Activated CD4-positive, CD25-positive, alpha-beta regulatory T cell (primary cell): ENCODE measurements at places on chromosomes 13 and 19.
A peak's percentile ranks its signal among the peaks of the same experiment; 100 is the strongest.

DNA sequence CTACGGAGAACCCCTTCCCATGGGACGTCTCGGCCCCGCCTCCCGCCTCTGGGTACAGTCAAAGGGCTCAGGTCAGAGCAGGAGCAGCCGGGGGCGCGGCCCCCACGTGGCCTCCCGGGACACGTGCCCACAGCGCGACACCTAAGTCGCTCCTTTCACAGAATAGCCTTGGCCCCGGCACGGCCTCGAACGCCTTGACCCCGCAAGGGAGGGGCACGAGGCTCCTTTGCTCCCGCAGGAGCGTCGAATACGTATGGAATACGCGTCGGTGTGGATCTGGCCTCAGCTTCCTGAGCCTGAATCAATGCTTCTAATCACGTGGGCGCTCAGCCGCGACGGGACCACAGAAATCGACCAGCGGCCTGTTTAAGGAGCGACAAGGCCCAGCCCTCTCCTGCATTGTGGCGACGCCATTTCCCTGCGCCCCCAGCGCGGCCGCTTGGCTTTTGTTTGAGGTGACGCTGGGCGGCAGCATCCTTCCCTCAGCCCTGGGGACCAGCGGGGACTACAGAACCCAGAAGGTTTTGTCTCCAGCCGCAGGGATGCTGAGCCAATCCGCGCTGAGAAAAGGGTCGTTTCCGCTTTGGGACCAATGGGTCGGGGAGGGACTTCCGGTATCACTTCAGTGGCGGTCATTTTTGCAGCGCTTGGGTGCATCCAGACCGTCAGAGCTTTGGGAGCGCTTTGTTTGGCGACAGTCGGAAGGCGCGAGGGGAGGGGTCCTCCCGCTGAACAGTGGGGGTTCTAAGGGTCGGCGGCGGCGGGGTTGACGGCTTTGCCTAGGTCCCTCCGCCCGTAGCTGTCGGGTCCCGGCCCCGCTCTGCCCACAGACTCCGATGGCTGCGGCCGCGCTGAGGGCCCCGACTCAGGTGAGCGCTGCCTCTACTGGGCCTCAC lies at the start of gene ZIK1:
Gene ZIK1 (plus strand): TSS at position 625 of the 896 bp plus-strand sequence. CDS start 212 bp downstream, at position 837.
- peak; percentile 77 for DNase-seq

GRCh38 chr13:31538067-31539042 lies 201.0 kb upstream of the RXFP2 start:
- DNase-seq, result no peak

- DNase-seq, result no peak
Observed at GRCh38 chr13:80386002-80386401, 45.1 kb upstream of the SPRY2 start.

- no peak for DNase-seq
Observed at GRCh38 chr19:17647071-17648020, 40.8 kb downstream of the UNC13A start.

- DNase-seq, result no peak
Observed at GRCh38 chr13:39618561-39618960, 15.6 kb upstream of the LHFPL6 start.

GRCh38 chr13:42883771-42884467 lies 102.5 kb downstream of the FAM216B start:
- DNase-seq, result no peak

GRCh38 chr19:38049105-38049649 lies 142.2 kb downstream of the SIPA1L3 start:
- DNase-seq, result no peak

DNA sequence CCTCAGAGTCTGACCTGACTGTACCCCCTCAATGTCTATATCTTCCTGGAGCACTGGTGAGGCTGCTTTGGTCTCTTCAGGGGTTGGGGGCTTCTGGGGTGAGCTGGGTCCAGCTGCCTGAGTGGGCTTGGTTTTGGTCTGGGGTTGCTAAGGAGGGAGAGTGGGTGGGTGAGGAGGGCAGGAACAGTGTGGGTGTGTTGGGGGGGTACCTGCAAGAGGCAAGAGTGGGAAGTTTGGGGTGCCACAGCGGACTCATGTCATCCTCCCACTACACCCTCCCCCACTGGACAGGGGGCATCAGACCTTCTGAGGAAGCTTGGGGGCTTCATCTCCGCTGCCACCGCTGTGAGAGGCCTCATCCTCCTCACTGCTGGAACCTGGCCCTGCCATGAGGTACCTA lies 13.6 kb downstream of the ZNF575 start:
- no peak for DNase-seq

GRCh38 chr13:93522501-93522900 lies 295.9 kb downstream of the GPC6 start:
- DNase-seq, result no peak

DNA sequence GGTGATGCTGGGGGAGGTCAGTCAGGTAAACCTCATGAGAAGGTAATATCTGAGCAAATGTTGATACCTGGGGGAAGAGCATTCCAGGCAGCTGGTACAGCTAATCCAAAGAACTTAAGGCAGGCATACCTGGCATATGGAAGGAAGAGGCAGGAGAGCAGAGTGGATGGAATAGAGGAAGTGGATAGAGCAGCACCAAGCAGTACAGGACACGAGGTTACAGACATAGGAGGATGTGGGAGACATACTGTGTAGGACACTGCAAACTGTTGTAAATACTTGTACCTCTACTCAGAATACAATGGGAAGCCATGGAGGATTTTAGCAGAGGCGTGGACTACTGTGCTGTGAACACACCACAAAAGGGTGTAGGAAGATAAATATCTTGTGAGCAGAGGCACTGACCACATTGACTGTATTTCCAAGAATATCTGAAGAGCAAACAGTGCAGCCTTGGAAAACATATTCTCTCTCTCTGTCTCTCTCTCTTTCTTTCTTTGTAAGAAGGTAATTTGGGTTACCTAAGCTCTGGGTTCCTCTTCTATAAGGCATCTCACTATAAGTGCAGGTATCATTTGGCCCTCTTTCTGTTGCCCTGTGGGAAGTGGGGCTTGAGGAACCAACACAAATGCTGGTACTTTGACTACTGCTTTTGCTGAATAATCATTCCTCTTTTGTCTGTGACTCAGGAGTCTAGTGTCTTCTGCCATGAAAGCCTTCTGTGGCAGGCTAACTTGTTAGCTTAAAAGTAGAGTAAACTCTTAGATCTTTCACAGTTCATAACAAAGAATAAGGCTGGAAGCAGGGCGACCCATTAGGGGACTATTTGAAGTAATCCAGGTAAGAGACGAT lies 238.0 kb downstream of the VWA8 start:
- DNase-seq, result no peak

DNA sequence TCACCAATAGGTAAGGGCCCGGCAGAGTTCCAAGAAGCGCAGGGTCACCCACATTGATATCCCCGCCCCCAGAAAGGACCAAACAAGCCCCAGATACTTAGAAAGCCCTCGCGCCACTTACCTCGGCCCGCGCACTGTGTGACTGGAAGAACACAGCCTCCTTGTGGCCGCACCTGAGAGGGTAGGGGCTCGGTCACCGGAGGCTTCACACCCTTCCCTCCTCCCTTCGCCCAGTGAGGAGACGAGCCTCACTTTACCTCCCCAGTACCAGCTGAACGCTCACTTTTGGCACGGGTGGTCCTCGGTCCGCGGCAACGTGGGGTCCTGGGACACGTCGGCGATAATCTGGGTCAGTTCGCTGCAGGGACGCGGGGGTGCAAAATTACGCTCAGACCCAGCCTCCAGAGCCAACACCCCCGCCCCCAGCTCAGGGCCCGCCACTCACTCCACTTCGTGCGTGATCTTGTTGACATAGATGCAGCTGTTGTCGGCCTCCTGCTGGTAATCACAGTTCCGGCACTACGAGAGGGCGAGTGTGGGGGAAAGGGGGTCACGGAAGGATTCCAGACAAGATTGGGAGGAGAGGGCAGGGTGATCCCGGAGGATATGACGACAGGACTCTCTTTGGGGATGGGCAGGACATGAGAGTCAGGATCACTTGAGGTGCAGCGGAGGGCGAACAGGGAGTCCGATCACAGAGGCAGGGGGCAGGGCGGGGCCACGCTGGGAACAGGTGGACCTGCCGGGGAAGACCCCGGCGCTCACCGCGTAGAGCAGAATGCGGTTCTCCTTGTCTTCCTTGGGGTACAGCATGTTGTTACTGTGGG lies 568 bp downstream of the POLR2I start:
- DNase-seq, result no peak

GRCh38 chr19:19409205-19409604 lies 3.7 kb downstream of the GATAD2A start:
- no peak for DNase-seq

GRCh38 chr19:1316466-1316865 lies 30.8 kb downstream of the EFNA2 start:
- no peak for DNase-seq

DNA sequence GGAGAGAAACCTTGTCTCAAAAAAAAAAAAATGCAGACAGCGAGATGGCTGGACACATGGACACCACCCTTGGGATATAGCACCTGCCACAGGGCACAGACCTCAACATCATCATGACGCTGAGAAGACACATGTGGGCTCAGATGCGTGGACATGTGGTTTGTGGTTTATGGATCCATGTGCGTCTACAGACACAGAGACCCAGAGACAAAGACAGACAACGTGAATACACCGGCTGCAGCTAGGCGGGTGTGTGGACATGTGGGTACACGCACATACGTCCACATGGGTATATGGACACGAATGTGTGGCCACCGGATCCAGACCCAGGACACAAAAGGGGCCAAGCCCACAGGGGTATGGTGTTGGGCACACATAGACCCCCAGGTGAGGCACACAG lies 1.3 kb downstream of the TNFSF14 start:
- no peak for DNase-seq

DNA sequence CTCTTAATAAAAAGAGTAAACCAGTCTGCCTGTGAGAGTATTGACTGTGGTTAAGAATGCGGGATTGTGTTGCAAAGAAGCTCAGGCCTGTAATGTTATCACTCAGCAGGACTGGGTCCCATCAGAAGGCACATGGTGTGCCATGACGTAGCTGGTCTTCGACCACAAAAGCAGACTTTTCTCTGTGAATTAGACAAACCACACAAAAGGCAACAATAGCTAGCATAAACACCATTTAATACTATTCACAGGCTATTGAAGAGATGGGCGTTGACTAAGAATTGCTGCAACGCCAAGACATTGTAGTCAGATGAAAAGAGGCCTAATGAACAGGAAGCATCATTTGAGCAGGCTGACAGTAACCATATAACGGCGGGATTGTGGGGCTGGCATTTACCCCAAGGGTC lies 235.6 kb upstream of the SOX21 start:
- no peak for DNase-seq

DNA sequence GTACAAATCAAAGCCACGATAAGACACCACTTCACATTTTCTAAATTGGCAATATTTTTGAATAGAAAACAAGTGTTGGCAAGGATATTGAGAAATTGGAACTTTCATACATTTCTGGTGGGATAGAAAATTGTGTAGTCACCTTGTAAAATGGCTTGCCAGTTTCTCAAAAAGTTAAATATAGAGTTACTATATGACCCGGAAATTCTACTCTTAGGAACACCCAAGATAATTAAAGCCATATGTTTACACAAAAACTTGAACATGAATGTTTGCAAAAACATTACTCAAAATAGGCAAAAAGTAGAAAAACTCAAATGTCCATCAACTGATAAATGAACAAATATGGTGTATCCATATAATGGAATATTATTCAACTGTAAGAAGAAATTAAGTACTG lies 552.5 kb downstream of the TBC1D4 start:
- no peak for DNase-seq

- no peak for DNase-seq
Observed at GRCh38 chr13:21625366-21625765, 21.4 kb upstream of the MICU2 start.
